ENCODE measurements at places on chromosomes 3 and 15.
A peak's percentile ranks its signal among the peaks of the same experiment; 100 is the strongest.

- DNase-seq = peak; percentile 20
These were observed 38.7 kb downstream of the FEM1B start for GRCh38 chr15:68316061-68316804.

DNA sequence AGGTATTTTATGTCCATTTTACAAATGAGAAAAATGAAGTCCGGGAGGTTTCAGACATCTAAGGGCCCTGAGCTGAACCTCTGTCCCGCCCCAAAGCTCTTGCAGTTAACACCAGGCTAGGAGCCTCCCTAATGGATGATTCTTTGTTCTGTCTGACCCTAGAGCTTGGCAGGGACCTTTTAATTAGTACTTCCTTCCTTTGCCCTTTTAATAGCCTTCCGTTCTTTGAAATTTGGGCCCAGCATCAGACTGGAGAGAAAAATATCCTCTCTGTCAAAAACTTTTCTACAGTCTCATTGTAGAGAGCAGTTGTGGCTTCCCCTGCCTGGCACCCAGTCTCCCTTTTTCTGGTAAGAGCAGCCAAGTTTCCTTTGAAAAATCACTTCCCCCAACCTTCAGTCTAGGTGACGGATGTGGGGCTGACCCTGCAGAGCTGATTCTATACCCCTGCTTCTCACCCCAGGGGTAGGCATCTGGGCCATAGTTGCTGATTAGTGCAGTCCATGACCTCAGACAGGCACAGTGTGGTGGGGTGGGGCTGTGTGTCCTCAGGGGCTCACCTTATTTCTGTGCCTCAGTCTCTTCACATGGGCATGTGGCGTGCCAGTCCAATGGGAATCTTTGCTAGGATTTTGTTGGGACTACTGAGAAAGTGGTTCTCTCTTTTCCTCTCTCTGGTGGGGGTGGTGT is 220.4 kb downstream of the ADAMTS9 start:
- DNase-seq = no peak

- no peak for DNase-seq
These were observed 28.4 kb upstream of the TPRG1 start for GRCh38 chr3:189143321-189143720.

- no peak for DNase-seq
These were observed 74.1 kb downstream of the ZNF280D start for GRCh38 chr15:56659197-56659596.

DNA sequence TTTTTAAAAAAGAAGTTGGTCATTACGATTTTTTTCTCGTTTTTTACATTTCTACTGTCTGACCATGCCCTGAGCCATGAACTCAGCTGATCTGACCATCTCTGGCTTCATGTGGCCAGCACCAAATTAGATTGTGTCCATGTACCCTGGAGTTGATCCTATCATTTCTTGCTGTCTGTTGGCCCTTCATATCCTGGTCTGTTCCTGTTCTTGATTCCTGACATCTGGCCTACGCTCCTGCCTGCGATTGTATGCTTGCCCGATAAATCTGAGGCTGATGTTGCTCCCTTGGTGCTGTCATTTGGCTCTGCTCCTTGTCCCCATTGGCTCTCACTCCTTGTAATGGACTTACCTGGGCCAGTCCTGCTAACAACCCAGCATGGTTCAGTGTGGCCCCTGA is 89.8 kb upstream of the IGSF10 start:
- DNase-seq = no peak

Measured in activated CD4-positive, CD25-positive, alpha-beta regulatory T cell treated with anti-CD3 and anti-CD28 coated beads, Interleukin-2, amount 50 U/mL, for 72 hours (primary cell).